Trophoblast cell (in vitro differentiated cells and primary cell): ENCODE measurements at places on chromosomes 7 and 10.
A peak's percentile ranks its signal among the peaks of the same experiment; 100 is the strongest.

DNA sequence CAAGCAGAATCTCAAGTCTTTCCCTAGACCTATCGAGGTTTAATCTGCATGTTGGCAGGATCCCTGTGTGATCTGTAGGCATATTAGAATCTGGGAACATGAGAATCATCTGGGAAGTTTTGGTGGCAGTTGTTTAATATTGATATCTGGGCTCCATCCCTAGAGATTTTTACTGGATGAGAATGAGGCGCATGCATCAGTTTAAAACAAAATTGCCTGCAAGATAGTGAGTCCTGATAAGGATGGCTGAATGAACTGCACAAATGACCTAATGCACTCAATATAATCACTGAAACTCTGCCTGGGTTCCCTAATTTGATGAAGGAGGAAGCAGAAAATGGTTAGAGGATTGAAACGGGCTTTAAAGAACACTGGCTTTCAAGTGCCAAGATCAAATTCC is 218.0 kb downstream of the FGFR2 start:
- DNase-seq = no peak

DNA sequence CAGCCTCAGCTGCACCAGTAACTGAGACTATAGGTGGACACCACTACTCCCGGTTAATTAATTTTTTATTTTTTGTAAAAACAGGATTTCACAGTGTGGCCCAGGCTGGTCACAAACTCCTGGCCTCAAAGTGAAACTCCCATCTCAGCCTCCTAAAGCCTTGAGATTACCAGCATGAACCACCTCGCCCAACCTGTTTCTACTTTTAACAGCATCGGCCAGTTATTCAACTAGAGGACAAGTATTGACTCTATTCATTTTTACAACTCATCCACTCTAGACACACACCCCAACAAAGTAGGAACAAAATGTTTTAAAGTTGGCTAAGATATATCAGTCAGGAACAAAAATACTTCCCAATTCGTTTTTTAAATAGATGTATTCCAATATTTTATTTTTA is 334.8 kb downstream of the PARD3 start:
- peak; percentile 50 for DNase-seq

DNA sequence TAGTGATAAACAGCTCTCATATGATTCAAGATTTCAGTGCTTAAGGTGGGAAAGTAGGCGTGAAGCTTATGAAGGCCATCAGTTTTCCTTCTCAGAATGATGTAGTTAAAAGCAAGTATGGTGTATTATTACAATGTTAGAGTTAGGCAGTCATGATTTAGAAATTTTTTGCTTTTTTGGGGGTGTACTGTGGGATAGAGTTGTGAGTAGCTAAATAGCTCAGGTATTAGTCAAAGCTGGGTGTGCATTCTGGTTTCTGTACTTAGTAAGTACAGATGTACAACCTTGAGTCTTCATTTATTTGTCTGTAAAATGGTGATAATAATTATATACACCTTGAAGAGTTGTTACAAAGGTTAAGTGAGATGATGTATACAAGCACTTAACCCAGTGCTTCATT is 52.2 kb downstream of the R3HCC1L start:
- no peak for DNase-seq

GRCh38 chr10:81213370-81213769 is 661.6 kb upstream of the NRG3 start:
- DNase-seq = no peak

DNA sequence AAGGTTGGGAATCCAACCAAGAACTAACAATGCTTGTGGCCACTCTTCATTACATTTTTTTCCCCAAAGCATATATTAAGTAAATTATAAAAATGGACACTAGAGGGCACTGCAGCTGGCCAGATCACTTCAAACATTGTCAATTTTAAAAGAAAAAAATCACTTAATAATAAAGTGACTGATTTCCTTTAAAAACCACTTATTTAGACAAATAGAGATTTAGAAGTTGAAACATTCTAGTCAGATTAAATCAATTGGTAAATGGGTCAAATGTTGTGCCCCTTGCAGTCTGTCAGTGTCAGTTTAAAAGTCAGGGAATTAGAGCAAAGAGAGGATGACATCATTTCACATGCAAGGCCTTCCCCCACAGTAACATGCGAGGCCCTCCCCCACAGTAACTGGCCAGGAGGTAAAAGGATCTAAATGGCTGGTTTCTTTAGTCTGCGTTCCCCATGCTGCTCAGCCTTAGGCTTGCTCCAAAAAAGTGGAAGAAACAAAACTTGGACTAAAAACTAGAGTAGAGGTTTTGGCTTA is 177.9 kb downstream of the SKAP2 start:
- no peak for DNase-seq

- DNase-seq = no peak
Observed at GRCh38 chr10:93894516-93895378, 969 bp downstream of the SLC35G1 start.

- no peak for DNase-seq
Observed at GRCh38 chr10:82572744-82573143, 697.8 kb downstream of the NRG3 start.

DNA sequence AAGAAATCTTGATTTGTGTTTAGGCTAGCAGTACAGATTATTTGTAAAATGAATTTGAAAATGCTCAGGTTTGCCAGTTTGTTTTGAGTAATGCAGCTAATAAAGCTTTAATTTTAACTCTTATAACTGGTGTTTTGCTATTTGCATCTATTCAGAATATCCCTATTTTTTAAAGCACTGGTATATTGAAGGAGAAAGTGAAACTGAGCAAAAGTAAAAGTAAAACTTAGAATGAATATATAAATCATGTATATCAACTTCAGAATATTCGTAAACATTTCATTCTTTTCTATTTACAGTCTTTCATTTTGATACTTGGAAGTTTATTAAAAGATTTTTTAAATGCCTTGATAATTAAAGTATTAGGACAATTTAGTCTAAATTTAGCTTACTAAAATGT is 26.2 kb downstream of the TASOR2 start:
- no peak for DNase-seq

GRCh38 chr10:62689712-62690111 is 114.8 kb upstream of the ADO start:
- DNase-seq = no peak
